Right renal pelvis (tissue), 4 donors: ENCODE measurements at places on chromosomes 7 and 10. TPM values are rescaled to one million over a fixed set of nuclear protein-coding genes. Genes with fewer than 3 reads are reported as not detected.

Gene RTKN2
- polyA plus RNA-seq = 12.1 TPM

Gene TAS2R5
- polyA plus RNA-seq = 1.8 TPM

Gene ZNF804B
- polyA plus RNA-seq = 0.35 TPM

Gene ALOX5
- polyA plus RNA-seq = 7.3 TPM

Gene CLEC5A
- 0.51 TPM for polyA plus RNA-seq

Gene WNT16
- not detected for polyA plus RNA-seq

Gene ATOH7
- polyA plus RNA-seq = 0.99 TPM

Gene SAMD9
- 6.6 TPM for polyA plus RNA-seq

Gene STAG3
- 12.0 TPM for polyA plus RNA-seq

Gene C10orf143
- polyA plus RNA-seq = 5.8 TPM
